ENCODE measurements at places on chromosomes 1 and 21.

DNA sequence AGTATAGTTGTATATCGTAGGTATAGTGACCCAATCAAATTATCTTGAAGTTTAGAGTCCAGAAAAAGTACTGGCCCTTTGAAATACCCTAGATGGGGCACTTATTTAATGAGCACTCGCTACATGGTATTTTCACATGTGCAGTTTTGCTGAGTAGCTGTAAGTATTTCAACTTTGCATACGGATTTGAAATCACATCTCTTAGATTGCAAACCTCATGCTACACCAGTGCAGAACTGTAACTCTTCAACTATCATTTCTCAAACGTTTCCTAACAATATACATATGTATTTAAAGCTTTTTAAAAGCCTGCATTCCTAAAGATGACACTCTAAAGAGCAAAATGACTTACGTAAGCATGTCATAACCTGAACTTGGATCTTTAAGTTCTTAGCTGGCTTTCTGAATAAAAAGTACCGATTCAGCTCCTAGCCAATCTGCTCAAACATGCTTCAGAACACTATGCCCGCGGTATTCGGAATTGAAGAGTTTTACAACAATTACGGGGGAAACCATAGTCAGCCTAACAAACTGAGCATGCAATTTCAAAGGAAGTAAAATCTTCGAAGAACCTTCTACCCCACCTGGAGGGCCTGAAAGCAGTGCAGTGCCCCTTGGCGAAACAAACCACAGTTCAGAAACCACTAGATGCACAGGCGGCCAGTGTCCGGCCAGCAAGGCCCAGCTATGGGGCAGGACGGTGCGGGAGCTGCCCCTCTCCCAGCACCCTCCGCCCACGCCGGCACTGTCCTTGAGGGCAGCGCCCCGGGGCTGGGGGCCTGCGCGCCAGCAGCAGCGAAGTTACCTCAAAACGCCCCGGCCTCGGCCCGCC lies 863 bp downstream of the FH start:
- DNase-seq: no peak

DNA sequence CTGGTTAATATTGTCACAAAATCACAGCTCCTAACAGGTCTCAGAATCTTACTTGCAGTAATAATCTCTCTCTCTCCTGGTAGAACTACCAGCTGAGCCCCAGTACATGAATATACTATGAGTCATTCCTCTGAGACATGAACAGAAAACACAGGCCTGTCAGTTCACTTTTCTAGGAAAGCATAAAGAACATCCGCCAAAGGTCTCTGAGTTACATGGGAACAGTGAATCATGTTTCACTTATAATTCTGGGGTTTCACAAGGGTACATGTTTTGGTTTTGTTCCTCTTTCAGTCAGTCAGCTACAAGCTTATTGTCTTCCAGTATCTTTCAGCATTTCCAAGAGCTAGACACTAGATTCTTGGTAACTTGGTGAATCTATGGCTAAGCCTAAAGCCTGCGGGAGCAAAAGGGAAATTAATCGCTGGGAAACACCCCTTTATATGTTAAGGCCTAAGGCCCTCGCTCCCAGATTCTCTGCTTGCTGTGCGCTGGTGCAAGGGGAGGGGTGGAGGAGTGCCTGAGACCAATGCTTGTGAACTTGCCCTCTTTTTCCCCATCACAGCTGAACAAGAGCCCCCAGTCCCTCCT lies 31.7 kb downstream of the IFNGR2 start:
- DNase-seq: no peak

DNA sequence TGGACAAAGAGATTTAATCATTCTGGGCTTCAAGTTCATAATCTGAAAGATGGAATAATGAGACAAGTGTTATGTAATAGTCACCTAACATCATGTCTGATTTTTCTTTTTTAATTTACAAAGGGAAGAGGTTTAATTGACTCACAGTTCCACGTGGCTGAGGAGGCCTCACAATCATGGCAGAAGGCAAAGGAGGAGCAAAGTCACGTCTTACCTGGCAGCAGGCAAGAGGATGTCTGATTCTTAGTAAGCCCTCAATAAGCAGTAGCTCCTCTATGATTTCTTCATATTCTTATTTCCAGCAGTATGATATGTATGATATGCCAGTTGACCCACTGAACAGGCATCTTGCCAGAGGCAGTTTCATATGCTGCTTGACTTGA lies 152.7 kb downstream of the S1PR1 start:
- no peak for DNase-seq

- DNase-seq: no peak
Observed at GRCh38 chr1:3350506-3351261, 103.8 kb upstream of the ARHGEF16 start.

DNA sequence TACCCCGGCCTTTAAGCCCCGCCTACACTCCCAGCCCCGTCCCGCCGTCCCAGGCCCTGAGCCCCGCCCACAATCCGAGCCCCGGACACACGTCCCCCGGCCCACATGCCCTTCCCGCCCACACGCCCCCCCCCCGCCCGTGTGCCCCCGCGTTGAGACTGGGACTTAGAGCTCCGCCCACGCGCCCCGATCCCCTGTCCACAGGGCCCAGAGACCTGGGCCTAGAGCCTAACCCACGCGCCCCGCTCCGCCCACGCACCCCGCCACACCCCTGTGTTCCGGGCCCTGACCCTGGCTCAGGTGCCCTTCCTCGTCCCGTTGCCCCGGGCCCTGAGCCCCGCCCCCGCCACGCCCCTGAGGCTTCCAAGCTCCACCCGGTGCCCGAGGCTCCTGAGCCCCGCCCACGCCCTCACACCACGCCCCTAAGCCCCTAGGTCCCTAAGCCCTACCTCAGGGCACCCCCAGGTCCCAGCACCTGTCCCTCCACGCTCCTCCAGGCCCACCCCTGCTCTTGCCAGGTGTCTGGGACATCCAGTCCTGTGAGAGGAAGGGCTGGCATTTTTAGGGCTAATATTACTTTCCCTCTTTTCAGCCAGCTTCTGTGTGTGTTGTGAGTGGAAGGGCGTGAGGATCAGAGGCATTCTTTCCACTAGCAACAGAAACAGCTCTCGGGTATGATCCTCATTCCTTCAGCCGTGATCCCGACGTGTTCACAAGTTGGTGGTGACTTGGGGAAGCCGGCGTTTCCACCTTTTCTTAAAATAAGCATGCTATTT lies 552 bp upstream of the GPR157 start:
- no peak for DNase-seq

DNA sequence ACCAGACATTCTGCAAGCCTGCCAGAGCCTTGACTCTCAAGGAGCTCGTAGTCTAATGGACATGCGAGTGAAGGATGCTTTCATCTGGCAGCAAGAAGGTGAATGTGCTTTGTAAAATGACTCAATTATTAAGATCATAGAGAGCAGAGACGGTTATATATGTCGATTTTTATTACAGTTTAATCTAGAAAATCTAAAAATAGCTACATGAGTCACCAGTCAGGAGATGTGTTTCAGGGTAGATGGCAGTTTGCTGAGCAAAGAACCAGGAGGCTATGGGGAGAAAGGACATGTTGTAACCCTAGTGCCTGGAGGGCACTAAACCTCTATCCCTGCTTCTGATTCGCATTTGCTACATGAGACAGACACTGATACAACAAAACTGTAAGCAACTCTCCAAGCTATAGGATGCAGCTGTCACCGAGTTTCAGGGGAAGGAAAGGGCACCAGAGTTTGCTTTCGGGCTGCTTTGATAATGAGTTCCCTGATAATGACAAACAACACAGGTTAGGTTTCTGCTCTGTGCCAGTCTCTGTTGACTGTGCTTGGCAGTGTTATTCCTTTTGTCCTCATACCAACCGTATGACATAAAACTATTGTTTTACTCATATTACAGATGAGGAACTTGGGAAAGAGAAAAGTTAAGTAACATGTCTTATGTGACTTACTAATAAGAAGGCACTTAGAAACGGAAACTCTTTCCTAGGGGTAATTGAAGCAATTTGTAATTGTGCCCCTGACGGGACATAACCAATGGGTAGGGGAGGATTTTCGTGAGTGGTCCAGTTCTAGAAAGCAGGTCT lies 43.2 kb downstream of the C1orf198 start:
- no peak for DNase-seq

GRCh38 chr21:33362044-33362555 lies 37.3 kb downstream of the IFNAR1 start:
- DNase-seq: peak; percentile 48

DNA sequence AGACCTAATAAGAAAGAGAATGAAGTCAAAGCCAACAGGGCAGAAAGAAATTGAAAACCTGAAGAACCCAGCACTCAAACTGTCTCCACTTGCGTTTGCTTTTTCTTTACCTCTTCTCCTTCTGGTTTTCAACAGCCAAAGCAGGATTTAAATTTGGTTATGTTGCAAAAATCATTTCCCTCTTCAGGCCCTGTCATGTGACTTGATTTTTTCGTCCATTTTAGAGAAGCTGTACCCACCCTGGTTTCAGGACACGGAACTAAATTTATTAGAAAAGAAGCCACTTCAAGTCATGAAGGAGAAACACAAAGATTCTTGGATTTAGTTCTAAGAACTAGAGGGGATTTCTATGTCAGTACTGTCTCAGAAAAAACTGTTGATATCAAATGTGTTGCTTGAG lies 1.0 kb upstream of the SYNJ1 start:
- DNase-seq: no peak

- no peak for DNase-seq
Observed at GRCh38 chr1:220905650-220906560, 26.7 kb downstream of the HLX start.

DNA sequence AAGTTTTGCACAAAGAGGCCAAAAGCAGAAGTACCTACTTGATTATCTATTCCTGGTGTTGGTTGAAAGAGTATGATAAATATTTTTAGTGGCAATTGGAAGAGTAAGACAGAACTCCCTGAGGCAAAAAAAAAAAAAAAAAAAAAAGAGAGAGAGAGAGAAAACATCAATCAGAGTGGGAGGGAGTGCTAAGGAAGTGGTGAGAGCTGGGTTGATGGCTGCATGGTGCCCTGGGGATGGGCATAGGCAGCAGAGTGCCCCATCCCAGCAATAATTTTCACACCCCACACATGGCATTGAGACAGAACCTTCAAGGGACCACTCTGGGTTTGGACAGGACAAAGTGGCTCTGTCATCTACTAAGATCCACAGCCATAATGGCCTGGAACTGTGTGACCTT lies 59.4 kb upstream of the FAM20B start:
- DNase-seq: no peak

GRCh38 chr21:29258626-29259338 lies 39.9 kb upstream of the BACH1 start:
- no peak for DNase-seq

DNA sequence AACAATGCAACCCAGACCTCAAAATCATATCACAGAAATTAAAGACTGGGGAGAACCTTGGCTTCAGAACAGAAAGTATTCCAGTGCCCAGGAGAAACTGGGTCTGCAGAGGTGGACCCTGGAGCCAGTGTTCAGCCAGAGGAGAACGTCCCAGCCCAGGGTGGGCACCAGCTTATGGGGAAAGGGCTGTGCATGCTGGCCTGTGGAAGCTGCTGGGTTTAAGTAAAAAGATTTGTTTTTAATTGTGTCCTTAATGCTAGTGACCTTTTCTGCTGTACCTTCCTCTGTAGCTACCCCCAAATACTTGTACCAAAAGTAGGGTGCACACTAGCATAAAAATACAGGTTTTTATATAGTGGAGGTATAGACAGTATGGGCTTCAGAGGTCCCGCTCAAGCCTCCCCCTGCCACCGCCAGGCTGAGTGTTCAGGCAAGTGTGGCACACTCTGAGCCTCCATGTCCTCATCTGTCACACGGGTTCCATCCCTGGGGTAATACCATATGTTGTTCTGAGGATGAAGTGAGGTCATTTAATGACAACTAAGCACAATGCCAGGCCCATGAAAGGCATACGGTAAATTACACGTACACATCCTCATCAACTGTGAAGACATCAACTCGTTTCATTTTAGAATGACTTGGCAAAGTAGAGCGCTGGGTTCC lies 47.0 kb downstream of the SLC37A1 start:
- DNase-seq: no peak

- no peak for DNase-seq
Observed at GRCh38 chr1:231844986-231845502, 218.5 kb downstream of the DISC1 start.

GRCh38 chr1:212781225-212781624 lies 10.4 kb downstream of the NSL1 start:
- no peak for DNase-seq

DNA sequence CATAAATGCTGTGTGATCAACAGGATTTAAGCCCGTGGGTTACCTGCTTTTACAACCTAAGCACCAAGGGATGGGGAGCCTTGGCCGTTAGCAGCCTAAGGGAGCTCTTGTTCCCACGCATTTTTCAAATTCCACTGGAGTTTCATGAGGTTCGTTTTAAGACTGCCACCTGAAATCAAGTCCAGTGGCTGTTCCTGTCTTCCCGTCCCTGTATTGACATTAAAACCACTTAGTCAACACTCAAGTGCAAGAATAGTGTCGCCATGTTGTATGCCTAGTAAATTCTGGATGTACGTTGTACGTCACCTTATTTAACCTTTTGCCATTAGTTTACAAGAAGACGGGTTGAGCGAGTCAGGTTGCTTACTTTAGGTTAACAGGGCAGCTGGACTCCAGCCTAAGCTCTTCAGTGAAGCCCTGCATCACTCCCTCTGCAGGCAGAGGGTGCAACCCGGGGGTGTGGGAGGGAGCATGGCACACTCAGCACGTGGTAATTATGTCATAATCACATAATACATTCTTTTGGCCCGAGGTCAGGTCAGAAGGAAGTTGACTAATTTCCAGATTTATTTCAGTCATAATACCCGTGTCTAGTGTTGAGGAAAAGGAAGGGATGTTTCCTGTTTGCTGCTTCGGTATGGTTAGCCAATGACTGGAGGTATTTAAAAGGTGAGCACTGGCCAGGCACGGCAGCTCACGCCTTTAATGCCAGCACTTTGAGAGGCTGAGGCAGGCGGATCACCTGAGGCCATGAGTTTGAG lies 42.5 kb downstream of the CNST start:
- peak; percentile 91 for DNase-seq

DNA sequence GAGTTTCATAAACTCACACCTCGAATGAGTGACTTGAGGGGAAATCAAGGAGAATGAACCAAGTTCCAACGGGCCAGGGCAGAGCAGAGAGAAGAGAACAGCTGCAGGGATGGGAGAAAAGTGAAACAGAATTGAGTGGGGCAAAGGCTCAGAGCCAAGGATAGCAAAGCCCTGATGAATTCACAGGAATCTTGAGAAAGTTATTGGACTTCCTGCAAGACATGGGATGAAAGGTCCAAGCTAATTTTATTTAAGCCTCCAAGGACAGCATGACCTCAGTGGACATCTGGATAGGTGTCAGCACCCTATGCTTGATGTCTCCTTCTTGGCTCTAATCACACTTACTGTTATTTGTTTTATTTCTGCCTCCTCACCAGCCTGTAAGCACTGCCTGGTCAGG lies 43.0 kb upstream of the RAVER2 start:
- no peak for DNase-seq

GRCh38 chr1:21629971-21630370 lies 39.2 kb downstream of the RAP1GAP start:
- DNase-seq: no peak

- DNase-seq: no peak
Observed at GRCh38 chr1:156376958-156377919, 8.2 kb downstream of the RHBG start.

All from NCI-H510A treated with DMSO at 0.1 percent for 48 hours (cell line).